Left kidney (tissue), 8 donors: ENCODE measurements at places on chromosomes 3 and 15. TPM values are rescaled to one million over a fixed set of nuclear protein-coding genes. Genes with fewer than 3 reads are reported as not detected.

DNA sequence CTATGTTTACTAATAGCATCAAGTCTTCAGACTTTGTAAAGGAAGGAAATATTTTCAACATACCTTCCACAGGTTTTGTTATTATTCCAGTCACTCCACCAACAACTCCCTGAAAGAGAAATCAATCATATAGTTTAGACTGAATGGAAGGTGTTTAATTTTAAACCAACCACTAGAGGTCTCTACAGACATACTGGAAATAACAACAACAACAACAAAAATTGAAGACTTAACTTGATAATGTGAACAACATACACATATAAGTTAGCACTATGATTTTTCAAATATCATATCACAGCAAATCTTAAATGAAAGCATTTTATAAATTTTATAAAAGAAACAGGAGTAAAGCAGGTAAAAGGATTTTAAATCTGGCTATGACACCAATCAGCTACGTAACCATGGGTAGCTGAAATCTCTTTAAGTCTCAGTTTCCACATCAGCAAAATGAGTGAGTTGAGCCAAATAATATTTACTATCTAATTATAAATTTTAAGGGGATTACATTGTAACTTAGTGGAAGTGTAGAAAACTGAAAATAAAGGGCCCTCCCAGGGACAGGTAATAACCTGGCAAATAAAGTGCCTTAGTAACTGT lies 188.2 kb downstream of the VPS13C start:
- peak; percentile 14 for DNase-seq

DNA sequence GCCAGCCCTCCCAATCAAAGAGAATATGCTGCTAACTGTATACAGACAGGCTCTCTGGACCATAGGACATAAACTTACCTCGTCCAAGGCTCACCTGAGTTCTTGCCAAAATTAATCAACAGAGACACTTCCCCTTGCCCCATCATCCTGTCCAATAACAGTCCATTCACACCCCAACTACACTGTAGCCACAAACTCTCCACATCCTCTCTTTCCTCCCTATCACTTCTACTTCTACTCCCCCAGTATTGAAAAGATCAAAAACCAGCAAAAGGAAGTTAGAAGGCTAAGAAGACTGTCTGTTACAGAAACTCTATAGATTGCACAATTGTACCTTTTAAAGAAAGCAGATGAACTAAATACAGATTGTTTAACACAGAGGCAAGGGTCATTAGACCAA lies 133.5 kb upstream of the STT3B start:
- DNase-seq, result no peak

CRABP1 gene
- polyA plus RNA-seq, result 32.3 TPM

DNA sequence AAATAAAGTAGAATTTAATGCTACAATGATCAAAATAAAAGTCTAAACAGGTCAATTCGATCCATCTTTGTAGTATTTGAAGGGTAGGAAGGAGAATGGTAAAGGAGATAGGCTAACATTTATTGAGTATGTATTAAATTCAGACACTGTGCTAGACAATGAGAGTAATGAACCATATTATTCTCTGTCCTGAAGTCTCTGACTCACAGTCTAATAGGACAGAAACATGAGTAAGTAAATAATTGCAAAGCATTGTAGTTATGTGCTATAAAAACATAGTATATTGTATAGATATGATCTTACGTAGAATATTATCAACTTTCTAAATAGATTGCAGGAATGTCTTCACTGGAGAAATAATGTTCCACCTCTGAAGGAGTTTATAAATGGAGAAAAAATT lies 64.5 kb downstream of the MDFIC2 start:
- no peak for DNase-seq

FBLN2 gene
- 17.9 TPM for polyA plus RNA-seq

DNA sequence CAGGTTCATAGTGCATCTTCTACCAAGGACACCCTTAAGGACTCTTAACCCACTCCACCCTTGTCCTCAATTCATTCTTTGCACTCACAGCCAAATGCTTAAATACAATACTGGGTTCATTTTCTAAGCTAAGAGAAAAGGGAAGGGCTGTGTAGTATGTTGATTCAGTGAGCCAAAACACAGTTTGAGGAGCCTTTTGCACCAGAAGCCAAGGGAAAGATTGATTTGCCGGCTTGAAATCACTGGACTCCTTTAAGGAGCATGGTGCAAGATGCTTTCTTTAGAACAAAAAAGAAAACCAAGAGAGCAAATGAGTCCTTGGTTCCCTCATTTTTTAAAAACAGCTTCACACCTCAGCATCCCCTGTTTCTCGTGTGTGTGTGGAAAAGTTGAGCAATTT lies 47.8 kb downstream of the BOC start:
- no peak for DNase-seq

GRCh38 chr15:64137226-64137833 lies 14.2 kb upstream of the SNX22 start:
- no peak for DNase-seq

GRCh38 chr15:29986946-29987345 lies 95.8 kb upstream of the GOLGA8J start:
- DNase-seq, result no peak

DNA sequence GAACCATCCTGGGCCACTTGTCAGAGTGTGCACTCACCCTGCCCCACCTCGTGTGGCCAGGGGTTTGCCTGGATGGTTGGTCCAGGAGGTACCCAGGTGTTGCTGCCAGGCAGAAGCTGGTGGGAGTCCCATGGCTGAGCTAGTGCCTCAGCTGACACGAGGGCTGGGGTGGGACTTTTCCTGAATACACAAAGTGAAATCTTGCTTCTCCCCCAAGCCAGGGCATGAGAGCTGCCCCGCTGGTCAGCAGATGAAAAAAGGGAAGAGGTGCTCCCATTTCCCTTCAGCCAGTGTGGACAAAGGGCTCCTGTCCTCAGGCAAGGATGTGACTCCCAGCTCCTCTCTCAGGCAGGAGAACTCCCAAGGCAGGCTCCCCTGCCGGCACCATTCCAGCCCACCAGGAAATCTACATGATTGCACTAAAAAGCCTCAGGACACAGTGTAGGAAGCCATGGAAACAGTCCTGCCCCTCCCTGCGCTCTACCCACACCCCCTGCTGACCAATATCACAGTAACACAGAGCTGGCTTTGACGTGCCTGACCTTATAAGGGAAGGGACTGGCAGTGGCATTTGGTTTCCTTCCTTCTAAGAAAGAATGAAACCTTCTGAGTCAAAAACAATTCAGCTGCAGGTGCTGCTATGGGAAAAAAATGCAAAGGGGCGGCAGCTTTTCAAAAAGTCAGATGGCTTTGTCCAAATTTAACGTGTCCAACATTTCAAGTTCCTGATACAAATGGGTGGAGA lies 33.9 kb downstream of the MYO5C start:
- peak; percentile 73 for DNase-seq

GRCh38 chr15:101255051-101255395 lies 3.2 kb upstream of the CHSY1 start:
- no peak for DNase-seq

GRCh38 chr3:171878461-171879225 lies 35.5 kb downstream of the TMEM212 start:
- DNase-seq, result no peak
